ENCODE measurements at places on chromosomes 7 and 10.
A peak's percentile ranks its signal among the peaks of the same experiment; 100 is the strongest.

- DNase-seq = no peak
These were observed 43.9 kb upstream of the OPALIN start for GRCh38 chr10:96402417-96403305.

GRCh38 chr10:1188558-1189135 lies 132.5 kb downstream of the WDR37 start:
- DNase-seq = no peak

- DNase-seq = no peak
These were observed 26.5 kb upstream of the C10orf71 start for GRCh38 chr10:49272251-49273081.

DNA sequence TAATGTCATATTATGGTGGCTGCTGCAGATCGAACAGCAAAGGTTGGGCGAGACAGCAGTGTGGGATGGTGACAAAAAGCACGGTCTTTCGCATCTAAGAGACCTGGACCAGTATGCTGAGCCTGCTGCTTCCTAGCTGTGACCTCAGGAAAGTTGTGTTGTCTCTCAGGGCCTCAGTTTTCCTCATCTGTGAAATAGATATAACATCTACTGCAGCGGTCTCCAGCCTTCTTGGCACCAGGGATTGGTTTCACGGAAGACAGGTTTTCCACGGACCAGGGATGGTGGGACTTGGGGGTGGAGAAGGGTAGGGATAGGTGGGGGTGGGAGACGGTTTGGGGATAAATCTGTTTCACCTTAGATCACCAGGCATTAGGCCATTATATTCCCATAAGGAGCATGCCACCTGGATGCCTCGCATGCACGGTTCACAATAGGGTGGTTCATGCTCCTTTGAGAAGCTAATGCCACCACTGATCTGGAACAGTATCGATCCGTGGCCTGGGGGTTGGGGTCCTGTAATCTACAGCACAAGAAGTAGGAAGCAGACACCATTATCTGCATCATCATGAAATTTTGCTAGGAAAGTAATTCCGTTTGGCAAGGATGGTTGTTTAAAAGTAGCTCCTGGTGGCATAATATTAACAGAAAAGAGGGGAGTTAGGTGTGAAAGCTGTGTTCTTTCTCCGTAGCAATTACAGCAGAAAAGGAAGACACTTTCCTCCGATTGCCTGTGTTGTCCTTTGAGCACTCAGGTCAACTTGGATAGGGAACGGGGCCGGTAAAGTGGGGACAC lies 10.8 kb downstream of the KLF6 start:
- peak; percentile 68 for DNase-seq

DNA sequence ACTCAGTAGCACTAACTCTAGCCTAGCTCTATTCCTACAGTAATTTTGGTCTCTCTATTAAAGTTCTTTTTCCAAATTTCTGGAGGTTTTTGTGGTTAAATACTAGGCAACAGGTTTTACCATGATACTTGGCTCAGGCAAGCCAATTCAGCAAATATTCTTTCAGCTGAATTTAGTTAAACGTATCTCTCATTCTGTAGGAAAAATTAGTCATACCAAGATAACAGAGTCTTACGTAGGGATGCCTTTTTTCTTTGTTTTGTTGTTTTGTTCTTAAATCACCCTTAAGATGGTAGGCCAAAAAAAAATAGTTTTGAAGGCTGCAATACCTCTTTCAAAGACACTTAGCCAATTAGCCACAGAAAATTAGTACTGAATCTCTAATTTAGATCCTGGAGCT lies 180.5 kb downstream of the MAGI2 start:
- no peak for DNase-seq

DNA sequence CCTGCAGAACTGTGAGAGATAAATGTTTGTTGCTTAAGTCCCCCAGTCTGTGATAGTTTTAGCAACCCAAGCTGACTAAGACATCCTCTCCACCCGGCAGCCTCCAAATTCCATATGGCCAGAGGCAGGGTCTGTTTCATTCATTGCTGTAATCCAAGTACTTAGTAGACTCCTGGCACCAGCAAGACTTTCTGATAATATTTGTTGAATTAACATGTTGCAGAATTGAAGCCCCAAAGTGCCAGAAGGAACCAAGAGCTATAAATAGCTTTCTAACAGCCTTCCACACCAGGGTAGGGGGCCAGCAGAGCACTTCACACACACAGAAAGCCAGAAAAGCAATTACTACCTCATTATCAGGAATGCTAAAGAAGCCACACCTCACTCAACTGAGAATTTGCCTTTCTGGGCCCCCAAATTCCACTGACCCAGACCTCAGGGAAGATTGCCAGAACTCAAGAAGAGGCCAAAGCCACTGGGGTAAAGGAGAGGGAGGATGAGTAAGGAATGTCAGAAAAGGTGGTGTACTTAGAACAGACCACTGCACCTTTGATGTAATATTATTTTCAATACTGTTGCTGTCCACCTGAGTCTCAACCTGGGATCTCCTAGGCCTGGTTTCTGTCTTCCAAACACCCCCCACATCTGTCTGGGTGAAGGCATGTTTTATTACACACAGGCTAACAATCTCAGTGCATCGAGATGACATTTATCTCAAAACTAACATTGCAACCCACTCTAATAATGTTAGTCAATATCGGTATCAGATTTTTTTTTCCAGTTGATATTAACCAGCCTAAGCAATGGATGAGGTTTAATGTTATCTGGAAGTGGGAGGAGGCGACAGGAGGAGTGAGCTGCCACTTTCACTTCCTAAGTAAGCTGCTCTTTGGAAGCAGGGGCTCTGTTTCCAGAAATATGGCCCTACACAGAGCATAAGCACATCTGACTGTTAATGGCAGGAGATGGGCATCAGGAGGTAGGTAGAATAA lies 5.5 kb downstream of the NOD1 start:
- DNase-seq = no peak
